ENCODE measurements at places on chromosomes 5 and 9. TPM values are rescaled to one million over a fixed set of nuclear protein-coding genes. Genes with fewer than 3 reads are reported as not detected.

The PRLR gene
- 0.54 TPM for total RNA-seq

The DAB2IP gene
- total RNA-seq: 5.6 TPM

The FGFR4 gene
- 0.90 TPM for total RNA-seq

The SPAG8 gene
- total RNA-seq: 0.72 TPM

DNA sequence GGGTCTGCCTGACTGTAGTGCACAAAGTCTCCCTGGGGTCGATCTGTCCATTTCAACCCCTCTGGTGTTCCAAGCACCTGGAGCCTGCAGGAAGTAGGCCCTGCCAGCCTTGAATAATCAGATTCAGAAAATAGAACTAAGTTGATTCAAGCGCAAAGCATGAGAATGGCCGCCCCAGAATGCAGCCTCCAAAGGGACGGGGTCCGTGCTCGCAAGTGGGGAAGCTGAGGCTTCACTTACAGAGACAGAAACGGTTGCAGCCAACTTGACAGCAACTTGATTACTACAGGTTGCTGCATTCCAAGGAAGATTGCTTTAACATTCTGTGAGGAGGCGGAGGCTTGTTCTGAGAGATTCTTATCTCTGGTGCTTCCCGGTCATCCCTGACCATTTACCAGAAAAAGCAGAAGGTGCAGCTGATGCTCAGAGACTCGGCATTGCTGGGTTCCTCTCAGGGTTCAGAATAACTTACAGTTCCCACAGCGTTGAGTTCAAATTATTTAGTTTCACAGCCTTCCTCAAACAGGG, 14.9 kb upstream of the LRRC14B start:
- no peak for DNase-seq

GRCh38 chr5:4639946-4640345, 500.2 kb upstream of the ADAMTS16 start:
- no peak for DNase-seq

DNA sequence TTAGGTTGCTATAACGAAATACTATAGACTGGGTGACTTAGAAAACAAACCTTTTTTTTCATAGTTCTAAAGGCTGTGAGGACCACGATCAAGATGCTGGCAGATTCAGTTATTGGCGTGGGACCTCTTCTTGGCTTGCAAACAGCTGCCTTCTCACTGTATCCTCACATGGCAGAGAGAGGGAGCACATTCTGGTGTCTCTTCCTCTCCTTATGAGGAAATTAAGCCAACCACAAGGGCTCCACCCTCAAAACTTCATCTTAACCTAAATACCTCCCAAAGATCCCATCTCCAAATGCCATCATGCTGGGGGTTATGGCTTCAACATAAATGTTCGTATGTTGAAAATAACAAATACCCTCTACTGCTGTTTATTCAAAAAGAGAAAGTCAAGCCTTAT, 197.1 kb downstream of the CEMIP2 start:
- no peak for DNase-seq

GRCh38 chr5:172939611-172940267, 19.5 kb upstream of the RPL26L1 start:
- peak; percentile 39 for DNase-seq

GRCh38 chr9:120913647-120914264, 12.8 kb downstream of the TRAF1 start:
- DNase-seq: no peak

- no peak for DNase-seq
These were observed 94.4 kb downstream of the ANKH start for GRCh38 chr5:14777187-14777586.

- DNase-seq: no peak
These were observed 147.6 kb downstream of the EFNA5 start for GRCh38 chr5:107523029-107523680.

- DNase-seq: no peak
These were observed 16.3 kb upstream of the GPX8 start for GRCh38 chr5:55143624-55144023.

DNA sequence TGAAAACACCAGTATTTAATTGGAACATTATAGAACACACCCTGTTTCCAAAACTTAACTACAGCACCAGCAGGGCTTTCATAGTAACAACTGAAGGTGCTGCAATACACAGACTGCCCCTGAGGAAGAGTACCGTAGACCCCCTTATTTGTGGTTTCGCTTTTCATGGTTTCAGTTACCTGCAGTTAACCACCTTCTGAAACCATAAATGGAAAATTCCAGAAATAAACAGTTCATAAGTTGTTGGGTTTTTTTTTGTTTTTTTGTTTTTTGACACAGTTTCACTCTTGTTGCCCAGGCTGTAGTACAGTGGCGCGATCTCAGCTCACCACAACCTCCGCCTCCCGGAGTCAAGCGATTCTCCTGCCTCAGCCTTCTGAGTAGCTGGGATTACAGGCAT, 9.5 kb upstream of the GLDC start:
- no peak for DNase-seq

- peak; percentile 52 for DNase-seq
These were observed 26.9 kb downstream of the RAI14 start for GRCh38 chr5:34682926-34683623.

DNA sequence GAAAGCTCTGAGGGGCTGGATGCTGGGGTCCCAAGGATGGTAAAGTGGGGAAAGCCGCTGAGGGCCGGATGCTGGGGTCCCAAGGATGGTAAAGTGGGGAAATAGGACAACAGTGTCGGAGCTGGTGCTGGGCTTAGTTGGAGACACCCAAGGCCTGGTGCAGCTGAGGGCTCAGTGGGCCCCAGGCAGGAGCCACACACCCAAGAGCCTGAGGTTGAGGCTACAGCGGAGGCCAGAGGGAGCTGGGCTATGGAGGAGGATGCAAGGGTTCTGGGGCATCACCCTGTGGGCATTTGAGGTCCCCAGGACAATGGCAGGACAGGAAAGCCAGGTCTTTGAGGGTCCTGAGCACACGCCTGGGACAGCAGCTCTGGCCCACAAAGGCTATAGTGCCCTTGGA, 19.1 kb upstream of the SLC9A3 start:
- DNase-seq: no peak

Measured in IMR-90 (cell line).